Fibroblast of skin of right biceps (primary cell): ENCODE measurements at places on chromosomes 4 and X.

- no peak for DNase-seq
Observed at GRCh38 chr4:150117094-150117493, 38.8 kb downstream of the DCLK2 start.

- DNase-seq: peak; percentile 59
Observed at GRCh38 chrX:413322-414201, 26.9 kb upstream of the PPP2R3B start.

DNA sequence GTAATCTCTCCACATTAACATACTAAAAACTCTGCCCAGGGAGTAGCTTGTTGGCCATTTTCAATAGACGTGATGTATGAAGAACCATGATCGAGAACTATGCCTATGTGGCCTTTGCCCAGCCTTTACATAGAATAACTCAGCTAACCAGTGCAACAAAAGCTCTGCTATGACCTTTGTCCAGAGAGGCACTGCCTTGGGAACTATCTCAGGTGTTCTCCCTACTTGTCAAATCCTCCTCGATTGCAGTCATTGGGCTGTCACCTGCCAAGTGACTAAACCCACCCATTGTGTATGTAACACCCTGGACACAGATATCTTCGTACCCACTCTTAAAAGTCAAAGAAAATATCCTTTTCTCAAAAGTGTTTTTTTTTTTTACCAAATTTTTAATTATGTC, 610.3 kb upstream of the GALNTL6 start:
- DNase-seq: no peak

DNA sequence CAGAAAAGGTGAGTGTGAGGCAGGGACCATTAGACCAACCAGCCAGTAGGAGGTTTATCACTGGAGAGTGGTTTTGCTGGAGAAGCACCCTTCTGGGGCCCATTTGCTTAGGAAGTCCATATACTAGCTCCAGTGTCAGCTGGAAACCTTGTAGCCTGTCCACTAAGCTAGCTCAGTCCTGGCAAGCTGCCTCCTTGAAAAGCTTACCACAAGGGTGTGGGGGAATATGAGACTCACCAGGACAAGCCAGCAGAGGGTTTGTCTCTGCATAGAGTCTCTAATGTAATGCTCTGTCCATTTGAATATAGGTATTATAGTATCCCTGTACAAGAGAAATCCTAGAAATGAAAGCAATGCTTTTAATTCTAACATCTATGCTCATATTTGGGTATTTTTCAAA, 86.3 kb downstream of the FBXL5 start:
- DNase-seq: no peak

DNA sequence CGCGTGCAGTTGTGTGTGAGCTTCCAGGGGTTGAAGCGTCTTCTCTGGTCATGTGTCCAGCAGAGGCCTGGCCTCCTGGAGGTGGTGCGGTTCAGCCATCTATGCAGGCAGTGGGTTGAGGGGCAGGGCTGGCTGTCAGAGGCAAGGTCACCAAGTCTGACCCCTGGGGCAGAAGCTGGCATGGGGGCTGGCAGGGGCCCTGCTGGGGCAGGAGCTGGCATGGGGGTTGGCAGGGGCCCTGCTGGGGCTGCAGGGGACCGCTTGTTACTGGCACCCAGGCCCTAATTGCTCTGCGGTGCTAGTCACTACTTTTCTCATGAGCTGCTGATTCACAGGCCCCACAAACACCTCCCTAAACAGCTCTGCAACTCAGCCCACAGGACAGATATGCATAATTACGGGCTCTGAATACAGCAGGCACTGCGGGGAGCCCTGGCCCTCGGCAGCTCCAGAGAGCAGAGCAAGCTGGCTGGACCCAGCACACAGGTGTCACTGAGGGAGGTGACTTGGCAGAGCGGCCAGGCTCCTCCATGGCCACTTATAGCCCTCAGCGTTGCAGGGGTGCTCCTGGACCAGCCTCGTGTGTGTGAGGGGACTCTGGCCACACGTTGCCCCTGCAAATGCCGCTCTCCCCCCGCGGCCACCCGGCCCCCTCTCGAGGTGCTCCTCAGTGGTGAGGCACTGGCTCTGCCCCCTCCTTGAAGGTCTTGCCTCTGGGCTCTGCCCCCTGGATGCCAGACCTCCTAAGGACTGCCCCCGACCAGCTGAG, 32.7 kb downstream of the CPLX1 start:
- DNase-seq: no peak

GRCh38 chr4:62912531-62912930, 1496.7 kb downstream of the TECRL start:
- DNase-seq: no peak

DNA sequence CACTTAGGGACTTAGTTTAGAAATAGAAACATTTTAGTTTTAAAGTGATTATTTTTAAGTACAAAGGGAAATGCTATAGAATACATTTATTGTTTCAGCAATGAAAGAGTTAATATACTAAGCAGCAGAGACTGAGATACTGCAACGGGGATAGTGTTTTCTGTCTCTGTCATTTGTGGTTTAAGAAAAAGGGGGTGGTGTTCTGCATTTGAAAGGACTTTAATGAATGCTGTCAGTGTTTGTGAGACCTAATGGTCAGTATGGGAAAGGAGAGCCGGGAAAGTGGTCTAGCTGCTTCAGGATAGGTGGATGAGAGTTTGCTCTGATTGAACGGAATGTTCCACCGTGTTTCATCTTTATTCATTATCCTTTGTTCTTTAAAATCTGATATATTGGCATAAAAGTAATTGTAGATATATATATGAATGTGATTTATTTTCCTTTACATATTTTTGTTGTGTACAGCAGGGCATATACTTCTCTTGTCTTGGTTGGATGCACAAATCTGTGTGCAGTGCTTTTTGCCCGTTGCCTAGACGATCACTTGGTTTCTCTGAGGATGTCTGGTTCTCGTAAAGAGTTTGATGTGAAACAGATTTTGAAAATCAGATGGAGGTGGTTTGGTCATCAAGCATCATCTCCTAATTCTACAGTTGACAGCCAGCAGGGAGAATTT, at the start of gene KLHL5:
KLHL5 (plus strand) TSS at position 139 of the 676 bp plus-strand sequence; CDS start at position 560, 421 bp downstream.
- DNase-seq: peak; percentile 8

- no peak for DNase-seq
Observed at GRCh38 chr4:118077767-118078105, 43.5 kb downstream of the NDST3 start.

GRCh38 chrX:154443992-154444754, at the start of gene FAM50A:
Gene FAM50A, plus strand, starts transcription at chrX:154444141. Its CDS starts 95 bp downstream, at chrX:154444236.
- peak; percentile 65 for DNase-seq

GRCh38 chrX:153967536-153968224, 3.9 kb downstream of the HCFC1 start:
- DNase-seq: no peak

- DNase-seq: no peak
Observed at GRCh38 chr4:52266537-52267137, 215.5 kb downstream of the SPATA18 start.

- no peak for DNase-seq
Observed at GRCh38 chrX:262381-262909, 18.7 kb upstream of the PLCXD1 start.

GRCh38 chr4:185036842-185037241, 18.6 kb downstream of the HELT start:
- DNase-seq: no peak

GRCh38 chr4:158025131-158025530, 147.7 kb downstream of the GASK1B start:
- DNase-seq: peak; percentile 21

GRCh38 chrX:21993265-21993664, 38.9 kb upstream of the PHEX start:
- DNase-seq: no peak

DNA sequence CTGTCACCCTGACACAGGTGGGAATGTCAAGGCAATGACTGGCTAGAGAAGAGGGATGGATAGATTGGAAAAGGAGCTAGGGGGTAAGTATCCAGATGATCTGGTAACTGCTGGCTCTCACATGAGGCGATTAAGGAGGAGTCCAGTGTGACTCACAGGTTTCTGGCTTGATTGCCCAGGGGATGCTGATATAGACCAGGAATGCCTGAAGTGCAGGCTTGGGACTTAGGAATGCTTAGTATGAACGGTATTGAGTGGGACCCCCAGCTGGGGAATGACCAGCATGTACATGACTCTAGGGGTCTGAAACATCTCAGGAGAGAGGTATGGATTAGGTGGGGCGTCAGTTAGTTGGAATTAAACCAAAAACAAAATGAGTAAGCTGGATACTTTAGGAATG, 65.8 kb upstream of the PRPS1 start:
- peak; percentile 96 for DNase-seq

- DNase-seq: peak; percentile 58
Observed at GRCh38 chrX:120840827-120841226, 34.8 kb downstream of the CT47B1 start.

DNA sequence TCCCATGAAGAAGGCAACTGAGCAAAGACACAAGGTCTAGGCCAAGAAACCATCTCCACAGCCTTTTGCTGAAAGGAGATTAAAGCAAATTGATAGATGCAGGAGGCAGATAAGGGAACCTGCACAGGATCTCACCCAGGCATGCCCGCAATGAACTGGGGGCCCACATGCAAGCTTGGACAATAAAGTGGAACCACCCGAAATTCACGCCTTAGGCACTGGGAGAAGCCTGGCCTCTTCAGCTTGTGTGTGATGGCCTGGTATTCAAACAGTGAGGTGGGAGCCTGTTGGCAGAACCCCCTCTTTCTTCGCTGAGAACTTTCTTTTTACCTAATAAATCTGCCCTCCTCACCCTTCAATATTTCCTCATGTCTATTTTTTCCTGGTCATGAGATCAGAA, 213.2 kb downstream of the NR3C2 start:
- DNase-seq: no peak

- DNase-seq: peak; percentile 65
Observed at GRCh38 chr4:108901291-108901690, 138.4 kb upstream of the ETNPPL start.

GRCh38 chrX:46310815-46311497, 234.3 kb downstream of the ZNF674 start:
- DNase-seq: no peak

DNA sequence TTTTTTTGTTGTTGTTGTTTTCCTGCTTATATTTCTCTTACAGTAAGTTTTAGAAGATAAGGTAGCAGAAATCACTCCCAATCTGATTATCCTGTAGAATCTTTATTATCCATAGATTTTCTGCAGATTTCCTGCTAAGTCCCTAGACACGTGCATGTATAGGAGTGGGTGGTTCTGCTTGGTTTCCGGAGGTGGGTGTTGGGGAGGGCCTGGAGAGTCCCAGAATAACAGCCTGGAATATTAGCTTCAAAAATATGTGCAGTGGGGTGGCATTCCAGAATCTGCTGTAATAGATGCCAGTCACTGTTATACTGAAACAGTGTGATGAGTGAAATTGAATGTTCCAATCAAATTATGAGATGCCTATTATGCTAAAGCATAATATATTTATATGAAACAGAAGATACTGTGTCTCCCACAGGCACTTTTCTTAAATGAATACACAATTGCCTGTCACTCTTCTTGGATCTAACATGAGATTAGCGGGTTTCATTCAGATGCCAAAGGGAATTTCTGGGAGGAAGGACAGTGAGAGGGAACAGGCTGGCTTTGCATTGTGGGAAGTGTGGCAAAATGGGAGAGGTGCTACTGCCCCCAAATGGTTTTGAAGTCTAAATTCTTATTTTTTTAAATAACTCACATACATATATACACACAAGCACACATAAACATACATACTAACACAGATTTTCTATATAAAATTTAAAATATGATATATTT, 37.6 kb downstream of the C4orf50 start:
- no peak for DNase-seq

DNA sequence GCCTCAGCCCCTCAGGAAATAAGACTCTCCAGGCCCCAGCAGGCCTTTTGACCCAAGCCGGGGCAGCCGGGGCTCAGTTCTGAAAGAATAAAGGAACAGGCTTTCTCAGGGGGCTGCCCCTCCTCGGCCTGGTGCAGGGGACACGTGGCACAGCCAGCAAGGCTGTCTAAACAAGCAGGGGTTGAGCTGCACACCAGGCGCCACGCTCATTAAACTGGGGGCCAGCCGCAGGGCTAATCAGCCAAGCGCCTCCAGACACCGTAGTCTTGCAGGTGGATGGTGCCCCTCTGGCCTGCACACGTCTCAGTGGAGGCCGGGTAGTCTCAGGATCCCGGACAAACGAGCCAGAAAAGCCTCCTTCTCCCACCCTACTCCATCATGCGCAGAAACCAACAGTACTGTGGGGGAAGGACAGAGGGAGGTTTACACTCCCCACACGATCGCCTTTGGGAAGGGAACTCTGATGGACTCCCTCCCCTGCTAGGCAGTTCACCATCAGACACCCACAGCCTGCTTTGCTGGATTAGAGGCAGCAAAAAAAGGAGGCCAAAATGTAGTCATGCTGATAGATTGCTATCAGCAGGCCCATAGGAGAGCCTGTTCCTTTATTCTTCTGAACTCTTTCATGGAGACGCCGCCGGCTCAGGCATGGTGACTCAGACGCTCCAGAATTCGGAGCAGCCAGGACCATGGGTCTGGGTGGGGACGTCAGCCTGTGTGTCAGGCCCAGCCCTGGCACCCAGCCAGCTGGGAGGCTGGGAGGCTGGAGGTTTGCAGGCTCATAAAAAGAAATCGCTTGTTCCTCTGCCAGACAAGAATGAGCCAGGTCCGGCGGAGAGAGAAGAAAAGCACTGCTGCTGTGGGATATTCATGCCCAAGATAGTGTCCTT, 342.4 kb downstream of the BCOR start:
- DNase-seq: peak; percentile 97

GRCh38 chr4:95985791-95986550, 146.1 kb downstream of the PDHA2 start:
- DNase-seq: peak; percentile 0

- DNase-seq: no peak
Observed at GRCh38 chrX:29903360-29903759, 312.0 kb upstream of the MAGEB2 start.

GRCh38 chr4:129254126-129254525, 158.2 kb downstream of the C4orf33 start:
- no peak for DNase-seq

DNA sequence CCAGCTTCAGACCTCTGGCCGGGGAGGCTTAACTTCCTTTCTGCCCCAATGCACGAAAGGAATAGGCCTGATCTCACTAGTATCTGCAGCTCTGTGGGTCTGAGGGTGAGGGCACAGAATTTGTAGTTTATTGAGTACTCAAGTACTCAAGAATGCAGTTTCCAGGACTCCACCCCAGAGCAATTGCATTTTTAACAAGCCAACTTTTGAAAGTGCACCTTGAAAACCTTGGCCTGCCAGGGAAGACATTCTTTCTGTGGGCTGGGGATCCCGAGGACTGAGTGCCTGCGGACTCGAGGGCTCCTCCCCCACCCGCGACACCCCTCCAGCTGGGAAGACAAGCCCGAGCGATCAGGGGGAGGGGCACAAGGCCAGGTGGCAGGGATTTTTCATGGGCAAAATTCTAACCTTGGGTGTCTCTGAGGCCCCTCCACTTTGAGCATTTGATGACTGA, 22.4 kb downstream of the RS1 start:
- DNase-seq: no peak

- DNase-seq: no peak
Observed at GRCh38 chrX:19606902-19607301, 91.6 kb upstream of the MAP3K15 start.
